ENCODE measurements at places on chromosomes 12 and 14. TPM values are rescaled to one million over a fixed set of nuclear protein-coding genes. Genes with fewer than 3 reads are reported as not detected.

Gene EPYC
- polyA plus RNA-seq, result not detected

Gene CACNA2D4
- polyA plus RNA-seq, result 1.0 TPM

Gene LMNTD1
- polyA plus RNA-seq, result not detected

Gene ABHD4
- polyA plus RNA-seq, result 14.4 TPM

Gene KCNJ8
- polyA plus RNA-seq, result not detected

Gene SERPINA12
- polyA plus RNA-seq, result not detected

Gene SOX5
- 0.27 TPM for polyA plus RNA-seq

Gene B4GALNT3
- 3.7 TPM for polyA plus RNA-seq

Gene GSKIP
- polyA plus RNA-seq, result 43.2 TPM

Gene SERPINA10
- not detected for polyA plus RNA-seq

Gene EML1
- polyA plus RNA-seq, result not detected

Gene PLCZ1
- not detected for polyA plus RNA-seq

Gene NYNRIN
- 0.01 TPM for polyA plus RNA-seq

Gene DLK1
- not detected for polyA plus RNA-seq

Gene ESPL1
- 16.9 TPM for polyA plus RNA-seq

Gene C14orf180
- not detected for polyA plus RNA-seq

Gene AMIGO2
- not detected for polyA plus RNA-seq

Gene CCDC184
- not detected for polyA plus RNA-seq

Gene STAC3
- 1.7 TPM for polyA plus RNA-seq

Gene LGR5
- polyA plus RNA-seq, result not detected

Gene BCL11B
- polyA plus RNA-seq, result 0.71 TPM

Gene POTEG
- polyA plus RNA-seq, result not detected

Gene CBLN3
- polyA plus RNA-seq, result 1.4 TPM

Gene SLC10A1
- 0.15 TPM for polyA plus RNA-seq

Gene INTS13
- 71.7 TPM for polyA plus RNA-seq

Gene FKBP4
- 94.3 TPM for polyA plus RNA-seq

Gene CLEC6A
- not detected for polyA plus RNA-seq

Gene MANSC1
- polyA plus RNA-seq, result 0.04 TPM

Gene PTPRB
- 0.29 TPM for polyA plus RNA-seq

Gene TMEM132D
- not detected for polyA plus RNA-seq

Gene RBP5
- 0.23 TPM for polyA plus RNA-seq

Gene DLGAP5
- 106 TPM for polyA plus RNA-seq

Gene MYH6
- 0.84 TPM for polyA plus RNA-seq

Gene PPP2R5E
- 43.3 TPM for polyA plus RNA-seq

Gene ARHGEF25
- not detected for polyA plus RNA-seq

Gene PFDN5
- 373 TPM for polyA plus RNA-seq

Gene NINJ2
- 24.2 TPM for polyA plus RNA-seq

Gene PROX2
- 0.42 TPM for polyA plus RNA-seq

Gene NGB
- not detected for polyA plus RNA-seq

Gene MSI1
- polyA plus RNA-seq, result not detected

Gene NFATC4
- polyA plus RNA-seq, result 2.0 TPM

Gene CHPT1
- polyA plus RNA-seq, result 1.5 TPM

Gene TAS2R10
- polyA plus RNA-seq, result 0.28 TPM
